ENCODE measurements at places on chromosomes 4 and X.

- no peak for DNase-seq
Observed at GRCh38 chr4:106650701-106651100, 282.1 kb upstream of the GIMD1 start.

- DNase-seq = no peak
Observed at GRCh38 chr4:33037464-33037863, 2317.3 kb downstream of the PCDH7 start.

DNA sequence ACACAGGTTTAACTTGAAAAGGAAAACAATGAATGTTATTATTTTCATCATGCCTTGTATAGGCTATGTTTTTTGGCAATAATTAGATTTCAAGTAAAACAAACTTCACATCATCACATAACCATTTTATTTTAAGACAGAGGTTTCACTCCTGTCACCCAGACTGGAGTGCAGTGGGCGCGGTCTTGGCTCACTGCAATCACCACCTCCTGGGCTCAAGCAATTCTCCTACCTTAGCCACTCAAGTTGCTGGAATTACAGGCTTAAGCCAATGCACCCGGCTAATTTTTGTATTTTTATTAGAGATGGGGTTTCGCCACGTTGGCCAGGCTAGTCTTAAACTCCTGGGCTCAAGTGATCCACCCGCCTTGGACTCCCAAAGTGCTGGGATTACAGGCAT is 658.6 kb upstream of the ATOH1 start:
- no peak for DNase-seq

- no peak for DNase-seq
Observed at GRCh38 chrX:125003746-125004446, 315.8 kb upstream of the TEX13C start.

- DNase-seq = no peak
Observed at GRCh38 chr4:168868044-168868781, 141.8 kb downstream of the CBR4 start.

- DNase-seq = no peak
Observed at GRCh38 chr4:145565328-145565727, 53.9 kb upstream of the MMAA start.

GRCh38 chr4:122583906-122584305 is 37.0 kb downstream of the IL21 start:
- DNase-seq = no peak

DNA sequence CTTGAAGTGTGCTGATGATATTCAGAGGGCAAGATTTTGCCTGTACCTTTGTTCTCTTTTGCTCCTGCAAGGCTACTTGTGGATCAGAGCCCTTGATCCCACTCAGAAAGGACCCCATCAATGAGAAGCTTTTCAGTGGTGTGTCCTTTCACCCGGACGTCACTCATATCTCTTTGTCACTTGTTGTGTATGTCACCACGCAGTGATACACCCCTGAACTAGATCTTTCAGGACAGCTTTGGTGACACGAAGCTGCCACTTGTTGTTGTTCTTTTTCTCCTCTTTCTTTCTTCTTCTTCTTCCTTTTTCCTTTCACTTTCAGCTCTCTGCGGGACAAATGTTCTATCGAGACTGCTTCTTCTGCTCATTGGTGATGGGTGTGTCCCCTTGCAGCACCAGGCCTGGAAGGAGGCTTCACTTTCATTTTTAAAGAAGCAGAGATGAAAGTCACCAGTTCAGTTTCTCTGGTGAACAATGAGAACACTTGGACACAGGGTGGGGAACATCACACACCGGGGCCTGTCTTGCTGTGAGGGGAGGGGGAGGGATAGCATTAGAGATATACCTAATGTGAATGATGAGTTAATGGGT is 83.6 kb downstream of the NBDY start:
- DNase-seq = no peak

- no peak for DNase-seq
Observed at GRCh38 chr4:133154725-133155124, 5.6 kb downstream of the PCDH10 start.

All from G401 (cell line).